ENCODE measurements at places on chromosomes 2 and 18.

DNA sequence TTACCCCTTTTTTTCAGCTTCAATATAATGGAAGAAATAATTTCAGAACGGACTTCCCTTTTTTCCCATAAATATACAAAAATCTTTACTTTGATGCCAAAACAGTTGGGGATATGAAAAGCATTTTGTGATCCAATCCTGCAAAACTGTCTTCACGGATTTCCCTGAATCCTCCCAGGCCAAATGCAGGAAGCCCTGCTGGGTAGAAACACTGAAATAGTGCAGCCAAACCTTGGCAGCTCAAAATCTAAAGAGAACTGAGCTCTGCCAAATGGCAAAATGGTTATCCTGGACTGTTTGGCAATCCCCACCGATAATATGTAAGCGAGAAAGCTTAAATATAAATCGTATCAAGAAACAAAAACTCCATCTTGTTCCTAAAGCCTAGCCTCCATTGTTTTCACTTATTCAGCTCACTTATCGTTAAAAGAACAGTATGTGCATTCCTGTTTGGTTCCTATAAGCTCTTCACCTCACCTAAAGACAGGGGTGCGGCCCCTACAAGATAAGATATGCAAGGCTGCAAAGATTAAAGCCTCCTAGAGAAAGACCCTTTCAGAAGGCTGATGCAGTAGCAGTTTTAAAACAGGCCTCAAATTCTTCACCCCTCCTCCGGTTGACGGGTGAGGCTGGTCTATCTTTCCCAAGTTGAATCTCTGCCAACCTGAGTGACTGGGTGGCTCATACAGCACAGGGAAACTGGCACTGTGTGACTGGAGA lies 48.6 kb downstream of the LAMA1 start:
- DNase-seq, result no peak

DNA sequence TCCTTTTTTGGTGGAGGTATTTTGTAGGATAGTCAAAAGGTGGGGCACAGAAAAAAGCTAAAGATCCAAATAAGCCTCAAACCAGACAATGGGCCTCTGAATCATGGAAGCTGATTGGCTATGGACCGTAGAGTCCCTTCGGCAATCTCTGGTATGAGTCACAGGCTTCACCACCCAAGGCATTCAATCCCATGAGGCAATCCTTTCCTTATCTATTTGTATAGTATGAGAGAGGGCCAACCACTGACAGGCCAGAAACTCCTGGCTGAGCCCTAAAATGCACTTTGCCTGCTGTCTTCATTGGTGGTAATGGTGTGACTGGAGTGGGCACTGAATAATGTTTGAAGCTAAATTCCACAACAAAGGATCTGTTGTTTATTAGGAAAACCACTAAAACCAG lies 38.7 kb upstream of the MEX3C start:
- no peak for DNase-seq

DNA sequence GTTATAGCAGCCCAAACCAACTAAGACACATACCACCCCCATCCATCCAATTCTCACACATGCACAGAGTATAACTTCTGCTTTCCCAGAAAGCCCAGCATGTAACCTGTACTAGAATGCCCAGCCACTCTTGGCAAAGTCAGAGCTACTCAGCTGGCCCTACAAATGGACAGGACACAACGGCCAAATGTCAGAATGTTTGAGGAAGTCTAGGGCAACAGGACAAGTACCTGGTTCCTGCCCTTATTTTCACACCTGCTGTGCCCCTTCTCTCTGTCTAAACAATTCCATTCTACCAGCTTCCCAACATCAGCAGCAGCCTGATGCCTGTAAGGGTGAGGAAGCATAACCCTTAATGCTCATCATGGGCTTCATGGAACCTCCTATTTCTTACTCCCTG lies 15.1 kb upstream of the BZW1 start:
- no peak for DNase-seq

GRCh38 chr2:95376311-95377215 lies 25.9 kb upstream of the FAHD2A start:
- no peak for DNase-seq

DNA sequence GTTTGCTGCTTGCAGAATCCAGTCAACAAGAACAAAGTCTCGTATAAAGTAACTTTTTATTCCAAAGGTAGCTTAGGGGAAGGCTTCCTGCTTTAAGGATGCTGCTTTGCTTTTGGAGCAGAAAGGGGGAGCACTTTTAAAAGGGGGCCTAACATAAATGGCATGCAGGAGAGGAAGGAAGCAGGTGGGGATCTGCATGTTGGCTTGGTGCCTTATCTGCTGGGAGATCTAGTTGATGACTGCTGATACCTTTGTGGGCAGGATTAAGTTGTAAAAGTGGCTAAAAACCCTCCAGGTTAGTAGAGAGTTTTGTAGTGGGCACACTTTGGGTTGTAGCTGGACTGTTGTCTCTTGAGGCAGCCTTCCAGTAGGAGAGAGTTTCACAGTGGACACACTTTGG lies 22.5 kb downstream of the UBR3 start:
- no peak for DNase-seq

DNA sequence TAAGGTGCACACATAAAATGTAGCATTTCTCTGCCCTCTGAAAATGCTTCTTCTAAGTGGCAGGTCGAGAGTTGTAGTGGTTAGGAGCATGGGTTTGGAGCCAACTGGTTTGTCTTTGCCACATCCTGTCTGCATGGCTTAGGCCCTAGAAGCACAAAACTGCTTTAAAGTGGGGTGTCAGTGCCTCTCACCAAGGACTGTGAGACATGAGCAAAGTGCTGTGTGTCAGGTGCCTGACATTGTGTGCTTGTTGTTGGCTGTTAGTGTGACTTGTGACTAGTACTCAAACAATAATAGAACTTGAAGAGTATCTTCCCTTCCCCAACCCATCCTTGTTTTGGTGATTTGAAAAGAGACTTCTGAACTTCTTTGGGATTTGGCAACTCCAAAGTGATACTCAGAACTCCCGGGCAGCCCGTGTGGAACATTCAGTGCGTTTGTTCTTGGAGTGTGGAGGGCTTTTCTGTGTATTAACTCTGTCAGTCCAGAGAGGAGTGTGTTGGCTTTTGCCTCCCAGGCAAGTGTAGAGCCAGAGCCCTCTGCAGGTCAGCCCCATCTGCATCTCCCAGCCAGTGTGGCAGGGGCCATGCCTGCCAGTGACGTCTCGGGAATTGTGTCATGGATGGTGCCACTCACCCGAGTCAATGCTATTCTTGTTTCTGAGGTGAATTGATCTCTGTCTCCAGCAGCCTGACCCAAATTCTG lies 5.0 kb downstream of the MGAT5 start:
- peak; percentile 48 for DNase-seq

DNA sequence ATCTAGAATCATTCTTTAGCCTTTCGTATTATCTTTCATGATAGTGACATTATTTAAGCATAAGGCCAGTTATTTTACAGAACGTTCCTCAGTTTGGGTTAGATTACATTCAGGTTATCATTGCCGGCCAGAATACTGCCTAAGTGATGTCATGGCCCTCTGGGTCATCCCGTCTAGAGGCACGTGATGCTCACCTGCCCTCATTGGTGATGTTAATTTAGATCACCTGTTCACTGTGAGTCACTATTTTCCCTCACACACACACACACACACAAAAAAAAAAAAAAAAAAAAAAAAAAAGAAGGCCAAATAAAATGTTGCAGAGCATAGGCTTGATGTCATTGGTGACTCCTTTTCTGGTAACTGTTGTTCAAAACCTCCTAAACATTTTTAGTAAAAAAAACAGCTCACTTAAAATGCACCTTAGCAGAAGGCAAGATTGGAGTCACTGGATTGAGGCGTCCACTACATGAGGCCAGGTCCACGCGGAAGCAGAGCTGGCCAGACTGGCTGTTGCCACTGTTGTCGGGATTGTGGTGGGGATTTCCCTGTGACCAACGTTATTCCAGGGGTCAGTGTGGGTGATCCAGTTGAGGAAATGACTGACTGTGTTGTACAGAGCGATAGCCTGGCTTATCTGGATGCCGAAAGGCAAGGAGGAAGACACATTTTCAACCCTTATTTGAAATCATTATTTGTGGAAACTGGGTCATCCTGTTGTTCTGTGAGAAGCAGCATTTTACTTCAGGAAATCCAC lies 52.1 kb upstream of the CNGA3 start:
- no peak for DNase-seq

DNA sequence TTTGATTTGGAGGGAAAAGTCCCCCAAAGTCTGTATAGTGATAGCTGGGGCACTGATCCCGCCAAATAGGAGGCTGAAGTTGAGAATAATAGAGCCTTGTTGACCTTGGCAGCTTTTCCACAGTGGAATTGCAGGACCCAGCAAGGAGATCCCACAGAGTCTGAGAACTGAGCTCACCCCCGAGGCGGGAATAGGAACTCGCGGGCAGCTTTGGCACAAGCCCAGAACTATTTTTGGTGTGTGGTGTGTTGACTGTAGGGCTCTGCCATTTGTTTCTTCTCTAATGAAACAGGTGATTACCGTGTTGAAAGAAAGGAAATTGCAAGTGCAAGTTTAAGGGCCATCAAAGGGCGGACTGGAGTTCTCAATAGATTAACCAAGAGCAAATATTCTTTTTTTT lies 34.0 kb downstream of the SH3RF3 start:
- DNase-seq, result no peak

DNA sequence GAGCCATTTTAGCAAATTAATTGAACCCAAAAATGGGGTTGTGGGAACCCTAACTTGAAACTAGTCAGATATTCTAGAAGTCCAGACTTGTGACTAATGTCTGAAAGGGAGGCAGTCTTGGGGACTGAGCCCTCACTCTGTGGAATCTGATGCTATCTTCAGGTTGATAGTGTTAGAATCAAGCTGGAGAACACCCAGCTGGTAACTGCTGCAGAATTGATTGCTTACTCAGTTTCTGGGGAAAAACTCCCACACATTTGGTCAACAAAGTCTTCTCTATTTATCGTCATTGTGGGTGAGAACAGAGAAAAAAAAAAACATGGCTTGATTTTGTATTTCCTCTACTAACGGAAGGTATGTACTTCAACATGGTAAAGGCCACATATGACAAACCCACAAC lies 1925.8 kb upstream of the CELF4 start:
- no peak for DNase-seq

DNA sequence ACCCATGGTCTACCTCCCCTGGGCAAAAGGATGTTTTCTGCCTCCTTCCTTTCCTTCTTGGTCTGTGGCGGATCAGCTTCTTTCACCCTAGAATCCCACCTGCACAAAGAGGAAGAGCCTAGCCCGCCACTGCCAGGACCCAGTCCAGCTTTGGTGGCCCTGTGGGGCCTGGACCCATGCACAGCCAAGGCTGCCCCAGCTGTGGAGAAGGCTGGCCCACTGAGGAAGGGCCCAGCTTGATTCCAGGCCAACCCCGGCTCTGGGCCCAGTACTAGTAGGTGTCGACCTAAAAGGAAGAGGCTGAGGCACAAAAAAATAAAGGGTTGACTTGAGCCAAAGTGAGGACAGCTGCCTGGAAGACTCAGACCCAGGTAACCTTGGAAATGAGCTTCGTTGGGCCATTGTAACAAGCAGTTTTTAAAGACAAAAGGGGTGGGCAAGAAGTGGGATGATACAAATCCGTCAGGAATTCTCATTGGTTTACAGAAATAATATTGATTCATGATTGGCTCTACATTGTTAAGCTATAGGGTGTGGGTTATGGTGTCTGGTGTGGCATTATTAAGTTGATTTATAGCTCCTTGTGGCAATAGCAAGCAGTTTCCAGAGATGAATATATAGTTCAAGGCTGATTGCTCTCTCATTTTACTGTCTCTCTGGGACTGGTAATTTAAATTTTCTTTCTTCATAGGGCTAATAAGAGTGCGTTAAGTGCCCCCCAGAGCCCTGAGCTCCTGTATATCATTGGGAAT lies 29.8 kb upstream of the MAL start:
- DNase-seq, result no peak

DNA sequence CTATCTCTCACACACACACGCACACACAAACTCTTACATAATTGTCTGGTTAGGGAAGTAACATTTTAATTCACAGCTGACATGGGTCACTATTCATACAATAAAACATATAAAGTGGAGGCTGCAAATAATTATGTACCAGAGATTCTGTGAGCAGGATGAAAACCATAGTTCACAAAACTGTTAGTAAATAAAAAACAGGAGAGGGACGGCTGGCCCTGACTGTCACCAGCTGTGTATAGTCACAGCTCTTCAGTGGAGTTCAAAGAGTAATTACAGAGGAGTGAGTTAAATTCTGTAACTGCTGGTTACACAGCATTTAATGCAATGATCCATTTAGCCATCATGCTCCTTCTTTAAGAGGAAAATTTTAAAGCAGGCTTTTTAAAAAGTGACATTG lies 76.9 kb downstream of the NRXN1 start:
- no peak for DNase-seq

DNA sequence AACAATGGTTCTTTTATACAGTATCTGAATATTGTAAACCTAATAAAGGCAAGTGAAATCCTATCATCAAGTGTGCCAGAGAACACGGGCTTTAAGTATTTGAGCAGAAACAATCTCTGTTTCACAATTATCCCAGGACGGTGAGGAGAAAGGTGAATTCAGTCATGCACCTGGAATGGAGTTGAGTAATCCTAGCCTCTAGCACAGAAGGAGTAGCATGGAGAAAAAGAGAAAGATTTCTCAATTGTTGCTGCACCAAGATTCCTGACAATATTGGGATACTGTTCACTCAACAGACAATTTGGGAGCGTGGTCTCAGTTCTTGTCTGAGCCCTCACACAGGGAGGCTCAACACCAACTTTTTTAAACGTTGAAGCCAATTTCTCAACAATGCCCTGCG lies 510.6 kb downstream of the SOX11 start:
- no peak for DNase-seq

DNA sequence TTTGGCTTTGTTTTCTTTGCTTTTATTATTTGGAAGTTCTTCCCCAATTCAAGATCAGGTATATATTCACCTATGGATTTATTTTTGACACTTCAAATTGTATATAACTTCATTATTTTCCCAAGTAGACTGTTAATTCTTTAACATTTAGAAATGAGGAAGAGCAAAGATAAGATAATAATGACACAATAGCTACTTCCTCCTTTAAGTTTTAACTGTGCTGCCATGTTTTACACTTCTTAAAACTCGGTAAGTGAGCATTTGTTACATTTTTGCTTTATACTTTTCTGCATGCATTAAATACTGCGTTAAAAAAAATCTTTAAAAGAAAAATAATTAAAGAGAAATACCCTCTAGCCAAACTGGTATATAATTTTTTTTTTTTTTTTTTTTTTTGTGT lies 32.5 kb downstream of the SLC66A3 start:
- DNase-seq, result no peak

DNA sequence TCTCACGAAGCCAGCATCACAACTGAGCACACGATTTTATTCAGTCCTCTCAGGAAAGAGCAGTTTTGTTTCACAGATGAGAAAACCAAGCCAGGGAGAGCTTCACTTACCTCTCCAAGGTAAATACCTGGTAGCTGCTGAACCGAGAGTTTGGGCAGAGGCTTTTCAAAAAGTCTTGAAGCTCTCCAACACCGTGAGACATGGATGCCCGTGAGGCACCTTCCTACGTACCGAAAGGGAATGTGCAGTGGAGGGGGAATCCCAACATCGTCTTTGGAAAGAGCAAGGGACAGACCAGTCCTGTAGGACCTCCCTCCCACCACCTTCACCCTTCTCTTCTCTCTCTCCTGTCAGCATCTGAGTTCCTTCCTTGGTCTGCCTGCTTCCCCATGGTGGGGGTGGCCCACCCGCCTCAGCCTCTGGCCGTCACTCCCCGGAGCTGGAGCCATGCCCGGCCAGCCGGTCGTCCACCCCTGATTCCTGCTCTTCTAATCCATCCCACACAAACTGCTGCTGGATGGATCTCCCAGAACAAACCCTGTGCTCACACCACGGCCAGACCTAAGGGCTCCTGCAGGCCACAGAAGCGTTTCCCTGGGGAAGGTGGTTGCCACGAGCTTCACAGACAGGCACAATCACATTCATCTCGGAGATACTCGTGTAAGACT lies 97.3 kb upstream of the SNTG2 start:
- DNase-seq, result no peak

Data from CD4-positive, alpha-beta T cell (primary cell).